Progenitor cell of endocrine pancreas (in vitro differentiated cells): ENCODE measurements at places on chromosomes 7 and 10. TPM values are rescaled to one million over a fixed set of nuclear protein-coding genes. Genes with fewer than 3 reads are reported as not detected.

The C10orf143 gene
- total RNA-seq = 3.6 and 3.7 TPM in 2 replicates

DNA sequence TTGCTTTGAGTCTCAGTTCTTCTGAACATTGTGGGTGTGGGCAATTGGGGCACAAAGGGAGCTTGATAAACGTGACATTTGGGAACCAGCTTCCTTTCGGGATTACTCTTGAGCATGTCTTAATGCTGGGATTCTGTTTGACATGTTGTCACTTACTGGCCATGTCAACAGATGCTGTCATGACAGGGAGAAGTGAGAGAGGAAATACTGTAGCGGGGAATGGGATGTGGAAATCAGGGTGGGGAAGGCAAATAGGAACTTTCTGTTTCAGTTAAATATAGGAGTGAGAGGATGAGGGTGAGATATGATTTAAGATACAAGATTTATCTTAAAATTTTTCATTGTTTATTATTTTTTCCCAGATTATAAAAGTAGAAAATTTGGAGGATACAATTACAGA, 83.9 kb downstream of the SEC23IP start:
- H3K4me1 ChIP-seq = no peaks in the 10 kb centered on the region
- H3K4me3 ChIP-seq = no peak overlapping the region
- DNase-seq = no peak
- no peaks in the 10 kb centered on the region for H3K36me3 ChIP-seq

The DRGX gene
- total RNA-seq = not detected in 2 replicates

DNA sequence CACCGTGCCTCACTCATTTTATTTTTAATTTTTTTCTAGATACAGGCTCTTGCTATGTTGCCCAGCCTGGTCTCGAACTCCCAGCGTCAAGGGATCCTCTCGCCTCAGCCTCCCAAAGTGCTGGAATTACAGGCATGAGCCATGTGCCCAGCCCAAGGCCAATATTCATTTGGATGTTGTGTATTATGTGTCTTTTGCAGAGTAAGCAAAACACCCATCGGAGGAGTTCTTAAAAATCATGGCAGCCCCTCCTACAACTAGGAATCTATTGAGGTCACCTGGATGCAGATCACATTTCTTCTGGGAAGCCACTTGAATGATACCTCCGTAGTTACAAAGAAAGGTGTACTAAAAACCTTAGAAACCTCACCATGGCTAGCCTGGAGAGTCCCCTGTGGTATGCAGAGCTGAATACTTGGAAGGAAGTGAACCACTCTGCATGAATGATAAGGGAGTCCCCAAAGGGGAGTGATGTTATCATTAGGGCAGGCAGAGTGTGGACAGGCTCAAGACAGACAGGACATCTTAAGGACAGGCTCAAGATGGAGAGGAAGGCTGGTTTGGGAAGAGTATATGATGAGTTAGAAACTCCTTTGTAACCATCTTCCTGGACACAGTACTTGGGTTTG, 185.7 kb downstream of the TAX1BP1 start:
- H3K27me3 ChIP-seq = no peaks in the 10 kb centered on the region
- H3K36me3 ChIP-seq = no peaks in the 10 kb centered on the region
- H3K4me1 ChIP-seq = peaks cover 2% of the 10 kb centered on the region
- no peak overlapping the region for H3K27ac ChIP-seq

The RPEL1 gene
- total RNA-seq = not detected in 2 replicates

DNA sequence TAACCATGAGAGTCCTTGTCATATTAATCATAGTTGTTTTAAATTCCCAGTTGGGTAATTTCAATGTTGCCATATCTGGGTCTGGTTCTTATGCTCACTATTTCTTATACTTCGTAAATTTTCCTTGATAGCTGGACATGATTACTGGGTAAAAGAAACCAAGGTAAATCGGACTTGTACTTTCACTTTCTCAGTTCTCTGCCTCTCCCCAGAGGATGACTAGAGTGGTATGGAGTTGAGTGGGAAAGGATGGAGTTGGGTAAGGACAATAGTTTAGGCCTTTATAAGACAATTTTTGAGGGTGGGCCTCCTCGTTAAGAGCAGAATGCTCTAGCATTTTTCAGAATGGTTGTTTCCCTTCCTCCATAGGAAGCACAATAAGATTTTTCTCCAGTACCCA, 106.1 kb downstream of the CRPPA start:
- no peak overlapping the region for H3K27ac ChIP-seq
- no peak overlapping the region for H3K4me3 ChIP-seq
- H3K4me1 ChIP-seq = peaks cover 1% of the 10 kb centered on the region
- DNase-seq = no peak

- no peak overlapping the region for H3K4me3 ChIP-seq
- H3K27ac ChIP-seq = no peak overlapping the region
- H3K36me3 ChIP-seq = peaks cover 22% of the 10 kb centered on the region
- peaks cover 8% of the 10 kb centered on the region for H3K4me1 ChIP-seq
Measured at GRCh38 chr7:21504021-21504420, 38.8 kb upstream of the DNAH11 start.
